ENCODE measurements at places on chromosomes 2 and 18.

GRCh38 chr2:46252891-46253659, 44.1 kb upstream of the EPAS1 start:
- no peak for DNase-seq

DNA sequence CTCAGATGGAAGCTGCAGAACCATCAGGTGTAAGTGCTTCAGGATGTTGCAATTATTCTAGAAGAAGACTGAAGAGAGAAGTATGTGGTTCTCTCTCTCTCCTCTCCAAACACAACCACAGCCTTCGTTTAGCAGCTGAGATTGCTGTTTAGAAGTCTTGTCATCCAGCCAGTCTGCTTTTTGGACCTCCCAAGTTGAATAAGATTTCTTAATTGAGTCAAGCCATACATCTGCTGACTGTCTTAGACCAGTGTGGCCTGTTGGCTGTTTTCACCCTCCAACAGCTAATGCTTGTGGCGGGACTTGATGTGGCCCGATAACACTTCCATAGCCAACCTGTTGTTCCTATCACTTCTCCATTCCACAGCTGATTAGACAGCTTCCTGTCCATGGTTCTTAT, 91.3 kb upstream of the TMEM17 start:
- DNase-seq: no peak

DNA sequence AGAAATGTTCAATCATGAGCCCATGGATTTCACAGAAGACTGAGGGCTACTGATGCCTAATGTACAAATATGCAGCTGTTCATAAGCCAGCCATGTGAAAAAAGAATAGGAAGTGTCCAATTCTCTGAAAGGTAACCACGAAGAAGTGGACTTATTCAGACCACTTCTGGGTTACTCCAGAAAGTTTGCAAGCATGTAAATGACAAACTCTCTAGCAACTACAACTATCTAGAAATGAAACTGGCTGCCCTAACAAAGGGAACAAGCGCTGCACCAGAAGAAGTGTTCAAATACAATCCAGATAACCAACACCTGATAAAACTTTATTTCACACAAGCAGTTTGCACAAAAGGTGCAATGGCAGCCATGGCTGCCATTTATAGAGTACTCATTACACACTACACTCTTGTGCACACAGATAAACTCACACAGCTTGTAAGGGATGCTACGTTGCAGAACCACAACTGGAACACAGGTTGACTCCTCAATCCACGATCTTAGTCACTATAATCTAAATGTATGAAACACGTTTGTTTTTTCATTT, 13.9 kb downstream of the MBOAT2 start:
- no peak for DNase-seq

- DNase-seq: no peak
Measured at GRCh38 chr2:24711865-24712264, 81.3 kb downstream of the PTRHD1 start.

GRCh38 chr2:64036034-64036705, 16.9 kb upstream of the VPS54 start:
- DNase-seq: peak; percentile 69

- no peak for DNase-seq
Measured at GRCh38 chr2:186907897-186908296, 58.9 kb upstream of the ZSWIM2 start.

GRCh38 chr2:25951071-25951547, 31.2 kb downstream of the KIF3C start:
- DNase-seq: peak; percentile 96

- no peak for DNase-seq
Measured at GRCh38 chr2:121266543-121267106, 18.4 kb downstream of the TFCP2L1 start.

DNA sequence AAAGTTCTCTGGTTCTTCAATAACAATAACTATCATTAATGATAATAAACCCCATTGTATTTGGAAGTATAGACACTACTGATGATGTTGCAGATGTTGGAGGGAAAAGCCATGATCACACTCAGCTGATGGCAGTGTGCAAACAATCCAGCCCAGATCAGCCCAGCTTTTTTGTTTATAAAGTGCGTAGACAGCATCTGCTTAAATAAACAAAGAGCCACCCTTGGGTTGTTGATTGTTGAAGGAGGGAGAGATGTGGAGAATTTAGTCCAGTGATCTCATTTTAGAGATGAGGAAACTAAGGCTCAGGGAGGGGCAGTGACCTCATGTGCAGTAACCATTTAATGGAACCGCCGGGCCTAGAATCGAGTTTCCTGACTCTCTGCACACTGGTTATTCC, 56.0 kb upstream of the MEX3C start:
- DNase-seq: no peak

- no peak for DNase-seq
Measured at GRCh38 chr18:38497266-38497665, 931.7 kb upstream of the CELF4 start.

- DNase-seq: peak; percentile 10
Measured at GRCh38 chr2:105671156-105671555, 73.6 kb upstream of the NCK2 start.

DNA sequence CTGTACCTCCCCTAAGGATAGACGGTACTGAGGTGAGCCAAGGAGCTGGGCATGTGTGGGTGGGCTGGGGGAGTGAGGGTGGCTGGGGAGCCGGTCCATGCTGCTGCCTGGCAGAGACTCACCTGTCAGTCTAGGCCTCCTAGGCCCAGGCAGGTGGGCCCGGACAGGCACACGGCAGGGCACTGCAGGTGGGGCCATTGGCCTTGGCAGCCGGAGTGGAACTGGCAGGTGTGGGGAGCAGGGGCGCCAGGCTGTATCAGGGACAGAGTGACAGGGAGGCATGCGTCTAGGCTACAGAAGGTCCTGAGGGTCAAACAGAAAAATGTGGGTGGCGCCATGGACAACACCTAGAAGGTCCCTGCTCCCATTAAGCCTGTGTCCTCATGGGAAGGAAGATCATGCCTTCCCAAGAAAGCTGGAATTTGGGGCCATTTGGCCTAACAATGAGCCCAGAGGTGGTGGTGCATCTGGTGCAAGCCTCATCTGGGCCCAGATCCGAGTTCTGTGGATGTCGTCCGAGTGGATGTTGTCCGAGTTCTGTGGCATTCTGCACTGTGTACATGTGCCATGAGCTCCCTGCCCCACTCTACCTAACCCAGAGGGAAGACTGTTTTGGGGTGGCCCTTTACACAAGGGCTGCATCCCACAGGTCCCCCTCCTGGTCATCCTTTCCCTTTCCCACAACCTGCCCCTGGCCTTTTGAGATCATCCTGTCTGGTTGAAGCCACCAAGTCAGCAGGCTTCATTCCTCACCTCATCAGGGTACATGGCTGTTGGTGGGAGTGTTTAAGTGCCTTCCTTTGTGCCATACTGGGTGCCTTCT, 249.7 kb downstream of the GLI2 start:
- no peak for DNase-seq

DNA sequence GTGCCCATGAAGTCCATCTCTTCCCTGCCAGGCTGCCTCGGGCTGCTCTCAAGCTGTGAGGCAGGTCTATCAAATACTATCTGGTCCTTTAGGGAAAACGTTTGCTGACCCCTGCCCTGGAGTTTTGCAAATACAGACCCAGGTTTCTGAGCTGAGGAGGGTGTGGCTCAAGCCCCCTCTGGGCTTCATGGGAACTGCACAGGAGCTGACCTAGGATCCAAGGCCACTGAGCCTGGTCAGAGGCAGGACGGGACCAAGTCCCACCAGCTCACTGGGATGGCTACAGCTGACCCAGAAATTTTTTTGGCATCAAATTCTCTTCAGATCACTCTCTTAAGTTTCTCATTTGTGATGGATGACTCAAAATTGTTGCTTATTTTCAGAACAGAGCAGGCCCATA, 14.1 kb downstream of the ZNF516 start:
- DNase-seq: no peak

DNA sequence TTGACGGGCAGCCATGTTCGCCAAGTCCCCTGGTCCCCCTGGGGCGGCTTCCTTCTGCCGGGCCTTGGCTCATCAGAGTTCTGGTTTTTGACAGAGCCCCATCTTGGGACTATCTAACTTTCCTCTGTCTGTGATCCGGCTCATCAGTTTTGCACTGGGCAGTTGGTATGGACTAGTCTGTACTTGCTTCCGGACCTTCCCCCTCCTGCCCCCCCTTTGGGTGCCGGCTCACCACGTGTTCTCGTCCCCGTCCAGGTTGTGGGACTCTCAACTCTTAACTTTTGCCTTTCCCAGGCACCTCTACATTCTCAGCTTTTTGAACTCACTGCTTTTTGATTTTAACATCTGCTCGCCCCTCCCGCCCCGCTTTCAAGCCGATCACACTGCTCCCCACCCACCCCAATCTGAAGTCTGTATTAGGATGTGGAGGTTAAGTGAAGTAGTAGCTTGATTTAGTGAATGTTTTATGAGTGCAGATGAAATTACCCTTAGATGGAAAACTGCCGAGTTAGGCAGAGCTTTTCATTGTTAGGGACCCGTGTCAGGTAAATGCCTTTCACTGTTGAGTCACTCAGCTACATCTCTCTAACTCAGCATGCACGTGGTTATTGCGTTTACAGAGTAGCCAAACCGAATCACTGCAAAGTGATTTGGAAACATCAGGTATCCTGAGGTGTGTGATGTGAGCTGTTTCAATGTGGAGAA, 874 bp downstream of the WDR43 start:
- peak; percentile 70 for DNase-seq

DNA sequence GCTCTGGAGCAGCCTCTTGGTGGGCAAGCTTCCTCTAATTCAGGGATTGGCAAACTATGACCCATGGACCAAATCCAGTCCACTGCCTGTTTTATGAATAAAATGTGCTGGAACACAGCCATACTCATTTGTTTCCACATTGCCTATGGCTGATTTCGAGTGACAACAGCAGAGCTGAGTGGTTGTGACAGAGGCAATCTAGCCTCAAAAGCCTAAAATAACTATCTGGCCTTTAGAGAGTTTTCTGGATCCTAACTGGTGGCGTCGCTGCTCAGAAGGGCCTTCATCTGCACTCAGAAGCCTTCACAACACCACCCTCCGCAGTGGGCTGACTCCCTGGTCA, 147.1 kb downstream of the CCBE1 start:
- no peak for DNase-seq

- DNase-seq: no peak
Measured at GRCh38 chr2:69950241-69950640, 11.2 kb downstream of the ASPRV1 start.

DNA sequence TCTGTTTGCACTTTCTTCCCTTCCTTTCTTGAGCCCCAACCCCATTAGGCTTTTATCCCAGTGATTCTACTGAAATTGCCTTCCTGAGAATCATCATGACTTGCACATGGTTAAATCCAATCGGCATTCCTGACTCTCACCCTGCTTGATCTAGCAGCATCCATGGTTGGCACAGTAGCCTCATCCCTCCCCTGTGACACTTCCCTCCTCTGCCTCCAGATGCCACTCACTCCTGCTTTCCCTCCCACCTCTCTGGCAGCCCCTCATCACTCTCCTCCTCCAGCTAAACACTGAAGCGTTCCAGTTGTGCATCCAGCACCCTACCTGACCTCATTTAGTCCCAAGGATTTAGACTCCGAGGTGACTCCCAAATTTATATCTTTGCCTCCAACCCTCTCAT, 114.7 kb downstream of the GALNT14 start:
- no peak for DNase-seq

- no peak for DNase-seq
Measured at GRCh38 chr18:23032030-23032582, 99.0 kb downstream of the RBBP8 start.

DNA sequence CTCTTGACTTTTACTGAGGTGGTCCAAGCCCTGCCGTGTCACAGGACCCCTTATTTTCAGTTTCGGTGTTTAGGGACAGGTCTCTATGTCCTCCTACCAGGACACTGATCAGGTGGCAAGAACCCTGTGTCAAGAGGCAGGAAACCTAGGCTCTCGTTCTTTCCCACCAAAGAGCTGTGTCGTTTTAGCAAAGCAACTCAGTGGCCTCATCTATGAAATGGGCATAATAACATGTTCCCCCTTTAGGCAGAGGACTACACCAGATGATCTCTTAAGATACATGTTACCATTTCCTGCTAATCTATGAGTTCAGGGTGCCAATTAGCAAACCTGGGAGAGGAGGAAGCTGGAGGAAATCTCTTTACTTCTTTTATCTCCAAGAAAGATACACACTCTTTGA, 1.9 kb downstream of the RAB31 start:
- no peak for DNase-seq

- DNase-seq: no peak
Measured at GRCh38 chr2:32930436-32930835, 16.3 kb upstream of the LTBP1 start.

DNA sequence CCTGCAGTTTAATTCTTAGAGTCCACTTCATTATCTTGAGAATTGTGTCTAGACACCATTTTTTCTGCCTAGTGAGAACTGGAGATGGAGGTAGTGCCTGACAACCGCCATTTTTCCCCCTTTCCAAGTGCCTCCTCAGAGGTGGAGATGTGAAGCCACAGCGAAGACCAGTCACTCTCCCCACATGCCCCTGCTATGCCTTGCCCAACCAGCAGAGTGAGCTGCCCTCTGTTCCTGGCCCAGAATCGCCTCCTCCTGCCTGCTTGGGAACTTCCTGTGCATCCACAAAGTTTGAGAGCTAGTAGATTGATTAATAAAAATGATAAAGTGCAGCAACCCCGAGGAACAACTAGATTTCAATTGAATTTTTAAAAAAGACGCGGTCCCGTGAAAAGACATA, 123.3 kb downstream of the CLIP4 start:
- peak; percentile 53 for DNase-seq

DNA sequence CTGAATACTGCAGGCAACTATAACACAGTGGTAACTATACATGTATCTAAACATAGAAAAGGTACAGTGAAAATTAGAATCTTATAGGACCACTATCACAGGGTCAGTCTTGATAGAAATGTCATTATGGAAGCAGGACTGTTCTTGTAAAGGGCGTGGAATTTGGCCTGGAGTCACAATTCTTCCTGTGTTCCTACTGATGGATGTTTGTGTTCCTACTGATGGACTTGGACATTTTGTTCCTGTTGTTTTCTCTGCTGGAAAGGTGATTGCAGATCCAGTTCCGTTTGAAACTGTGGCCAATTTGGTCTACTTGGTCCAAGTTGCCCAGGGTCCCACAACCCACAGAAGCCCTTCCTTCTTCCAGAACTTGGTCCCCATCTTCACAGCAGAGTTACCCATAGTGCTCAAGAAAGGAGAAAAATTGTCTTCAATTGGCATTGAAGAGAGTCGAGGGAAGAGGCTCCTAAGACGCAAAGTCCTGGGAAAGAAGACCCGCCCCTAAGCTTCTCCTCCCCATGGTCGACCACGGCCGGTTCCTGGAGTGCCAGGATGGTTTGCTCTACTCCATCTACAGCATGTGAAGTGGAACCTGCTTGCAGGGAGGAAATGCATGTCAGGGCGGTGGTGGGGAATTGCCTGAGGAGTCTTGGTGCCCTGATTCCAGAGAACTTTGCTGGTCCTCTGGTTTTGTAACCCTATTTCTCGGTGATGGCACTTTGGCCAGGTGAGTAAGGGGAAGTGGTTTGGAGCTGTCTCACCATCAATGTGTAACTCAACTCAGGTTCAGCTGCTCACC, 102.8 kb upstream of the RAB12 start:
- DNase-seq: no peak

- no peak for DNase-seq
Measured at GRCh38 chr2:33298233-33298632, 178.2 kb upstream of the RASGRP3 start.

DNA sequence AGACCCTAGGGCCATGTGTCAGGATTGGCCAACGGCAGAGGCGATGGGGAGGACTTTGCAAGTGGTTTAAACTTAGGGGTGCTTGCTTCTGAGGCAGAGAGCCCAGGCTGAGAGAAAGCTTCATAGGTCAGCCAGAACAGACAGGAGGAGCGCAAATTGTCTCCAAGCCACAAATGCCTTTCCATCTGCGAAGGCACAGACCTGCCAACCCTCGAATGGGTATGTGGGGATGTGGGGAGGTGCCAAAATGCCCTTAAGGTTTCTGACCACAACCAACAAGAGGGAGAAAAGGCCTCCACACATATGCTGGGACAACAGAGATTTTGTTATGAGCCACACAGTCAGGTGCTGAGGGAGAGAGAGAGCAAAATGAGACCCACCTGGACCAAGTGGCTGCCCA, 283.6 kb downstream of the CYP26B1 start:
- DNase-seq: no peak

Measured in ACHN (cell line).